ENCODE measurements at places on chromosomes 3 and 15. TPM values are rescaled to one million over a fixed set of nuclear protein-coding genes. Genes with fewer than 3 reads are reported as not detected.

Gene WDR72
- not detected for total RNA-seq

GRCh38 chr3:60131618-60132017 lies 1081.8 kb upstream of the CFAP20DC start:
- no peak overlapping the region for H3K4me3 ChIP-seq
- no peaks in the 10 kb centered on the region for H3K4me1 ChIP-seq
- no peak overlapping the region for H3K27ac ChIP-seq
- no peak for DNase-seq
- no peaks in the 10 kb centered on the region for H3K36me3 ChIP-seq

Gene CDHR4
- 0.22 TPM for total RNA-seq

GRCh38 chr3:46527239-46527638 lies 29.5 kb downstream of the RTP3 start:
- DNase-seq, result no peak
- no peak overlapping the region for H3K4me3 ChIP-seq
- no peak overlapping the region for H3K27ac ChIP-seq
- H3K4me1 ChIP-seq, result no peaks in the 10 kb centered on the region

Gene ACTC1
- not detected for total RNA-seq

DNA sequence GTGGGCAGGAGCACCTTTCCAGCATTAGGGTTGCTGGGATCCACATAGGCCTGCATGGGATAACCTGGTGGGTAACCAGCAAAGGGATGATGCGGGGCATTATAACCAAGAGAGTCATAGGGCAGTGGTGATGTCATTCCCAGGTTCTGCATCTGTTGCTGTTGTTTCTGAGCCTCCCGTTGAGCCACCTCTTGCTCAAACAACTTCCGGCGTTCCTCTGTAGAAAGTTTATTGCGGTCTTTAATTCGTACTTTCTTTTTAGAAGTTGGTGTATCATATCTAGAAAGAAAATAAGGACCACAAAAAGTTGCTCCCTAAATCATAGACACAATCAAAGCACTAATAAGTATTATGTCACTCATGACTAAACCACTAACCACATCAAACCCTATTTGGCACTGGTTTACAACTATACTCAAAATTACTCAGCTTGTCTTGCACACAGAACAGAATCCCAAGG lies 77.8 kb downstream of the NBEAL2 start:
- peak overlapping the region; percentile 10 for H3K4me3 ChIP-seq
- peak overlapping the region; percentile 33 for H3K27ac ChIP-seq
- peak; percentile 75 for DNase-seq

DNA sequence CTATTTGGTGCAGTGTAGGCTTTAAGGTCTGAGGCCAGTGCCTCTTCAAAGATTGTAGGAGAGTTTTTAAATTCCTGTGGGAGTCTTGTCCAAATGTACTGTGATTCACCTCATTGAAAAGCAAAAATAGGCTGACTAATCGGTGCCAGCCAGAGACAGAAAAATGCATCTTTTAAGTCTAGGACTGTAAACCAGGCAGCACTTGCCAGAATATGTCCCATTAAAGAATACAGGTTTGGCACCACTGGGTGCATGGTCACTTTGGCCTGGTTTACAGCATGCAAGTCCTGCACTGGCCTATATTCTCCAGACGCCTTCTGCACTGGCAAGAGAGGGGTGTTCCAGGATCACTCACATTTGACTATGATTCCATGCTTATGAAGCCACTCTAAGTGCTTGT lies 20.3 kb upstream of the NOX5 start:
- no peak overlapping the region for H3K4me3 ChIP-seq
- no peak for DNase-seq
- H3K27me3 ChIP-seq, result no peaks in the 10 kb centered on the region
- no peak overlapping the region for H3K27ac ChIP-seq
- H3K36me3 ChIP-seq, result no peaks in the 10 kb centered on the region

DNA sequence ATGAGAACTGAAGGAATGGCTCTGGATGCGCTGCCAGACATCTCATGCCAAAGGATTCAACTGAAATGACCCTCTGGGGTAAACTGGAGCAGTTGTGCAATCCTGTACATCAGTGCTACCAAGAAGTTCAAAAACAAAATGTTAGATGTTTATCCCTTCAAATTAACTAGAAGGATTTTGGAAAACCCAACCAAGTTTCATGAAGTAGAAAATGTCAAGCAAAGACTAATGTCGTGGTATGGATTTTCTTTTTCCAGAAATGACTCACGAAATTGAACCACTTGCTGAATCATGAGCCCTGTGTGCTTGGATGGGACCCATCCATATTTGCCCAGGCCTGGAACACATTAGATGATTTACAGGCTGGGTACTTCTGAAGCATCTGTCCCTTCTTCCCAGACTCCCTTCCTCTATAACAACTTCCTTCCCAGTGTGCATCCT lies 101.6 kb downstream of the LRTM1 start:
- H3K36me3 ChIP-seq, result no peaks in the 10 kb centered on the region
- H3K4me3 ChIP-seq, result no peak overlapping the region
- DNase-seq, result no peak
- no peak overlapping the region for H3K27ac ChIP-seq
- H3K4me1 ChIP-seq, result no peaks in the 10 kb centered on the region

GRCh38 chr3:168546707-168547106 lies 451.0 kb upstream of the GOLIM4 start:
- H3K27me3 ChIP-seq, result no peaks in the 10 kb centered on the region
- DNase-seq, result no peak
- no peaks in the 10 kb centered on the region for H3K36me3 ChIP-seq
- H3K4me1 ChIP-seq, result no peaks in the 10 kb centered on the region
- no peak overlapping the region for H3K27ac ChIP-seq

DNA sequence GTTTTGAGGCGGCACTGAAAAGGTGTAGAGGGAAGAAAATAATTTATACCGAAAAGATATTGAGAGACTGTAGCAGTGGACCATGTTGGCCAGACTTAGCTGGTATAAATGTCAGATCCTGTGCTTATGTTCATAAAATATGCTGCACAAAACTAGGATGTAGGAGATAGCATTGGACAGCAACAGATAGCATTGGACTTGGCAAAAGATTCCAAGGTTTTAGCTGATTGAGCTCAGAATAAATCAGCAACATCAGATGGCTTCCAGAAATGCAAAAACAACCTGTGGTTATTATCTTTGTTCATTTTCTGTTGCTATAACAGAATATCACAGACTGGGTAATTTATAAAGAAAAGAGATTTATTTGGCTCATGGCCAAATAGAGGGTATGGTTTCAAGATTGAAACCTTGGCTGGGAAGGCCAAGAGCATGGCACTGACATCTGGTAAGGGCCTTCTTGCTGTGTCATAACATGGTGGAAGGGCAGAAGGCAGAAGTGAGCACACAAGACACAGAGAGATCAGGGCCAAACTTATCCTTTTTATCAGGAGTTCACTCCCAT lies 34.7 kb downstream of the SLC28A1 start:
- peaks cover 4% of the 10 kb centered on the region for H3K4me1 ChIP-seq
- H3K4me3 ChIP-seq, result no peak overlapping the region
- no peak for DNase-seq
- H3K36me3 ChIP-seq, result peaks cover 2% of the 10 kb centered on the region

DNA sequence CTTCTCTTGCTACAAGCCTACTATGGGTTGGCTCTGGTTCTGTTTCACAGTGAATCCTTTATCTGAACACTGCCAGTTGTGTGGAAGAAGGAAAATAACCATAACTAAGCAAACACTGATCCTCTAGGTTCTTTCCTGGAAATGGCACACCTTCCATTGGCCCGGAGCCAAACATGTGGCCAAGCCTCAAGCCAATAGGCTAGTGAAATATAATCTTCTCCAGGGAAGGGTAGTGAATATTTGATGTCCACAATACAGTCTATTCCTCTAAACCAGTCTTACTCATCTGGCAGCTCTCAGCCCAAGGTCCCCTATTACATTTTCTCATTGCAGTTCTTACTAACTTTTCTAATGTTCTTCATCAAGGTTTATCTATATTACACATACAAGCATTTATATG lies 921.3 kb downstream of the TUSC7 start:
- H3K27ac ChIP-seq, result no peak overlapping the region
- H3K27me3 ChIP-seq, result no peaks in the 10 kb centered on the region
- H3K36me3 ChIP-seq, result no peaks in the 10 kb centered on the region
- H3K4me3 ChIP-seq, result no peak overlapping the region
- no peak for DNase-seq

GRCh38 chr15:65399001-65399706 lies 21.4 kb upstream of the IGDCC3 start:
- no peak for DNase-seq
- no peak overlapping the region for H3K4me3 ChIP-seq

DNA sequence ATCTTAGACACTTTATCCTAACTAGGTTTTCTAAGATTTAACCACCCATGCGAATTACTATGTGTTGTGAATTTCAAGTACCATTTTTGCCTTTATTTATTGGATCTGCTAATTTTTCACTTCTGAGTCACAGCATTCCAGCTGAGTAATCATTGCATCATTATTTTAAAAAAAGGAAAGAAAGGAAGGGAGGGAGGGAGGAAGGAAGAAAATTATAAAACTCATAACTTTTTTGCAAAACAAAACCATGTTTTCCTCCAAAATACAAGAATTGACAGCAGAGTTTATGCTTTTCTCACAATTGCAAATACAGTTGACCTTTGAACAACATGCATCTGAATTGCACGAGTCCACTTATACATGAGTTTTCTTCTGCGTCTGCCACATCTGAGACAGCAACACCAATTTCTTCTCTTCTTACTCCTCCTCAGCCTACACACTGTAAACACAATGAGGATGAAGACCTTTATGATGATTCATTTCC lies 651.4 kb upstream of the NECTIN3 start:
- H3K4me3 ChIP-seq, result no peak overlapping the region
- no peaks in the 10 kb centered on the region for H3K36me3 ChIP-seq
- DNase-seq, result no peak
- no peaks in the 10 kb centered on the region for H3K4me1 ChIP-seq

Gene CHMP2B
- total RNA-seq, result 28.4 TPM

Gene MYZAP
- 0.63 TPM for total RNA-seq

GRCh38 chr3:58260261-58260731 lies 22.7 kb downstream of the ABHD6 start:
- no peaks in the 10 kb centered on the region for H3K4me1 ChIP-seq
- no peaks in the 10 kb centered on the region for H3K27me3 ChIP-seq
- peak; percentile 37 for DNase-seq
- H3K4me3 ChIP-seq, result no peak overlapping the region

Gene KBTBD8
- 15.5 TPM for total RNA-seq

GRCh38 chr15:55715355-55716076 lies 27.4 kb downstream of the PRTG start:
- no peak overlapping the region for H3K27ac ChIP-seq
- no peaks in the 10 kb centered on the region for H3K4me1 ChIP-seq
- no peak for DNase-seq
- H3K4me3 ChIP-seq, result no peak overlapping the region
- H3K27me3 ChIP-seq, result peaks cover 3% of the 10 kb centered on the region

Gene ISLR
- total RNA-seq, result not detected

DNA sequence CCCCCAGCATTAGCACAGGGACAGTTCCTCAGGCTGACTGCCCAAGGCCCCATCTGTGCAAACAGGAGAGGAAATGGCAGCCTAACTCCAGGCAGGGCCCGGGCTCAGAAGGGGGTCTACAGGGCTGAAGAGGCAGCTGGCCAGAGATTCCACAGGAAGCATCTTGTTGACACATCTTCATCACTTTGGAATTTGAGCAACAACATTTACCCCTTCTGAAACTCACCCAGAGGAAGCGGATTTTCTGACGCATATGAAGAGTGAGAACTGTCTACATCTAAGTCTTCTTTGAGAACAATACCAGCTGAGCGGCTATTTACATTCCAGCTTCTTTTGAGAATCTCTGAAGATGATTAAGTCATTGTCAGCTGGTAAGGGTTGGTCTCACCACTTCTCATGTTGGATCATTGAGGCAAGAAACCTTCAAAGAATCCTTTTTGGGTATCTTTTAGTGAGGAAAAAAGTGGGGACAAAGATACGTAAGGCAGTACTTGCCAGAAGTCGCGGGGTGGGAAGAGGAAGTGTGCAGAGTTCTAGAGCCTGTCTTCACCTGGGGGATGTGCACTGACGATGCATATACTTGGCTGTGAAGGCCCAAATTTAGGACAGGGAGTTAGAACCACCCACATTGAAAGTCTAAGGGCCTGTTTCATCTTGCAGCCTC lies 25.4 kb upstream of the SRP14 start:
- H3K27ac ChIP-seq, result peak overlapping the region; percentile 19
- H3K27me3 ChIP-seq, result no peaks in the 10 kb centered on the region

GRCh38 chr3:116097226-116097625 lies 348.1 kb downstream of the LSAMP start:
- H3K27me3 ChIP-seq, result no peaks in the 10 kb centered on the region
- no peak overlapping the region for H3K4me3 ChIP-seq
- no peak for DNase-seq
- no peak overlapping the region for H3K27ac ChIP-seq

Gene TM4SF18
- not detected for total RNA-seq

- peaks cover 11% of the 10 kb centered on the region for H3K4me1 ChIP-seq
- no peak overlapping the region for H3K27ac ChIP-seq
- no peaks in the 10 kb centered on the region for H3K36me3 ChIP-seq
Measured at GRCh38 chr3:55491296-55491816, 4.2 kb upstream of the WNT5A start.

DNA sequence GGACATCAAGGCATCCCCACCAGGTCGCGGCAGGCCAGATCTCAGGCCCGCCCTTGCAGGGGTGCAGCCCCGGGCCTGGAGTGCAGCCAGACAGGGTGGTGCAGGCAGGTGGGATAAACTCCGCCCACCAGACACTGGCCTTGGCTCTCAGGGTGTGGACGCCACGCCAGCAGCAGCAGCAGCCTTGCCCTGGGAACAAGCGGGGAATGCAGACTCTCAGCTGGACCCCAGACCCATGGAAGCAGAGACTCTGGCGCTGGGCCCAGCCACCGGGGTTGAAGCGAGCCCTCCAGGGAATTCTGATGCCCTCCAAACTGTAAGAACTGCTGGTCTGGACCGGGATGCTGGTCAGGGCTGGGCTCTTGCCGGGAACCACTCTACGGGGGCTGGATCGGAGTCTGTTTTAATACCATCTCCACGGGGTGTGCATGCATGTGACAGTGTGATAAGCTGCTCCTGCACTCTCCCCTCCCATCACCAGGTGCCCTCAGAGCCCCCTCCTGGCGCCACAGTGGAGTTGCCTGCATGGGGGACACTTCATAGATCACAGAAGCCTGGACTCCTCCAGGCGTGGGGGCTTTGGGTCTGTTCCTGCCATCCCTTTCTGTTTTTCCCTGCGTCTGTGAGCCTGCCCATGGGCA lies 142.7 kb downstream of the NSMCE3 start:
- H3K36me3 ChIP-seq, result no peaks in the 10 kb centered on the region
- no peak overlapping the region for H3K4me3 ChIP-seq
- no peaks in the 10 kb centered on the region for H3K4me1 ChIP-seq
- no peaks in the 10 kb centered on the region for H3K27me3 ChIP-seq
- no peak overlapping the region for H3K27ac ChIP-seq
- no peak for DNase-seq

DNA sequence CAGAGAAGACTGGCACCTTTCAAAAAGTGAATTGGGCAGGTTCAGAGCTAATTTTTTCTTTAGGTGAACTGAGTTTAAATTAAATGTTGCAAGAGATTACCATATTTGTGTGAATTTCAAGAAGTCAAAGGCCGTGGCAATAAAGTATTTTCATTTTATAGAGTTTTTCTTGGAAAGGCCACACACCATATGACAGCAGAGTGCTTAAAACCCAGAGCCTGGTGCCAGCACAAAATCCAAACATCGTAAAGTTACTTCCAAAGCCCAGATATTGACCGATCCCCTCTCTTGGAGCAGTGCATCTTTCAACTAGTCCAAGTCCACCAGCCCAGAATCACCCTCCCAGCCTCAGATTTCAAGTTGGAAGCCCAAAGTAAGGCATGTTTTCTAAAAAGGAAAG lies 164.5 kb downstream of the VGLL4 start:
- DNase-seq, result no peak
- H3K4me1 ChIP-seq, result peaks cover 4% of the 10 kb centered on the region

- no peak for DNase-seq
- H3K4me1 ChIP-seq, result peaks cover 6% of the 10 kb centered on the region
- no peak overlapping the region for H3K4me3 ChIP-seq
- H3K27ac ChIP-seq, result no peak overlapping the region
- H3K27me3 ChIP-seq, result no peaks in the 10 kb centered on the region
- peaks cover 2% of the 10 kb centered on the region for H3K36me3 ChIP-seq
Measured at GRCh38 chr3:124964387-124964786, 29.8 kb upstream of the MUC13 start.

All from activated CD4-positive, alpha-beta memory T cell treated with anti-CD3 and anti-CD28 coated beads for 36 hours (primary cell).